ENCODE measurements at places on chromosomes 5 and 9. TPM values are rescaled to one million over a fixed set of nuclear protein-coding genes. Genes with fewer than 3 reads are reported as not detected.

Gene PCDHB5
- total RNA-seq = 0.34 TPM

Gene SYNPO
- total RNA-seq = 13.5 TPM

Gene CAMK4
- total RNA-seq = 1.1 TPM

Gene CBY3
- not detected for total RNA-seq

Gene ITGA2
- 3.5 TPM for total RNA-seq

Gene CCDC192
- total RNA-seq = 2.0 TPM

Gene SAPCD2
- total RNA-seq = 0.34 TPM

Gene DMRT3
- total RNA-seq = not detected

Gene LMX1B
- total RNA-seq = not detected

Gene PCYOX1L
- total RNA-seq = 12.8 TPM

Gene PGM5
- 6.3 TPM for total RNA-seq

Gene BTNL3
- not detected for total RNA-seq

Gene PCDHB3
- not detected for total RNA-seq

Gene FASTKD3
- 6.2 TPM for total RNA-seq

Gene OTP
- not detected for total RNA-seq

Gene ACOT12
- total RNA-seq = not detected

Gene NOXA1
- total RNA-seq = 0.23 TPM

Gene NUDT12
- 4.4 TPM for total RNA-seq

Gene HTR1A
- total RNA-seq = not detected

Gene PCDHB7
- 0.23 TPM for total RNA-seq

Gene TNFSF8
- not detected for total RNA-seq

Gene PCDHGA7
- 5.1 TPM for total RNA-seq

Gene MARVELD2
- total RNA-seq = 0.82 TPM

Gene SLC45A2
- not detected for total RNA-seq

Gene SPINK4
- not detected for total RNA-seq

Gene FAM153A
- total RNA-seq = not detected

Gene RETREG1
- 1.4 TPM for total RNA-seq

Gene SLC35D2
- total RNA-seq = 16.0 TPM

Gene SPATA31C1
- total RNA-seq = not detected

Data from pericardium fibroblast (primary cell).